Immature natural killer cell (primary cell): ENCODE measurements at places on chromosomes 7 and 10. TPM values are rescaled to one million over a fixed set of nuclear protein-coding genes. Genes with fewer than 3 reads are reported as not detected.

The HTR5A gene
- not detected for polyA plus RNA-seq

The GRID2IP gene
- 0.21 TPM for polyA plus RNA-seq

- no peak for DNase-seq
Measured at GRCh38 chr7:151386301-151387160, 23.3 kb downstream of the WDR86 start.

GRCh38 chr7:155619634-155620271 is 24.7 kb upstream of the RBM33 start:
- no peak for DNase-seq

- DNase-seq, result no peak
Measured at GRCh38 chr10:122244001-122244975, 26.8 kb upstream of the BTBD16 start.

DNA sequence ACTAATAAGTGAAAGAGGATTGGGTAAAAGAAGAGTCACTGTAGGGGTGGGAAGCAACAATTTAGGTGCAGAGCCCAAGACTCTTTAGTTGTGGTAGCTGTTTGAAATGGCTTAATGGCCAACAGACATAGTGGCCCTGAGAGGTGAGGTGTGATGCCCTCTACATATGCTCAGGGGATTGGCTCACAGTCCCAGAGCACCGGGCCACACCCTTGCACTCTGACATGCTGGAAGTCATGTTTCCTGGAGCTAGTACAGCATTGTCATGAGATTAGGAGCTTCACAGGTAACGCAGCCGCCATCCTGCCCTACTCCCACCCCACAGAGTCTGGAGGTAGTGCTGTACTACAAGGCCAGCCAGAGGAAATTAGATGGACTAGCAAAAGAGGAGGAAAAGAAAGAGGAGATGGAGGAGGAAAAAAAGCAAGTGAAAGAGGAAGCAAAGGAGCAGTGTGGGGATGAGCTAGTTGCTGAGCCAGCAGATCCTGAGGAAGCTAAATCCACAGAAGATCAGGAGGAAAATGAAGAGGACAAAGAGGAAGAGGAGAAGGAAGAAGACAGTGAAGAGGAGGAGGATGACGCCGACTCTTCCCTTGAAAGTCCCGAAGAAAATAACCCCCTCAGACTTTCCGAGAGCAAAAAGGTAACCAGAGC is 14.8 kb upstream of the FLNC start:
- DNase-seq, result no peak

The NKX1-2 gene
- not detected for polyA plus RNA-seq

DNA sequence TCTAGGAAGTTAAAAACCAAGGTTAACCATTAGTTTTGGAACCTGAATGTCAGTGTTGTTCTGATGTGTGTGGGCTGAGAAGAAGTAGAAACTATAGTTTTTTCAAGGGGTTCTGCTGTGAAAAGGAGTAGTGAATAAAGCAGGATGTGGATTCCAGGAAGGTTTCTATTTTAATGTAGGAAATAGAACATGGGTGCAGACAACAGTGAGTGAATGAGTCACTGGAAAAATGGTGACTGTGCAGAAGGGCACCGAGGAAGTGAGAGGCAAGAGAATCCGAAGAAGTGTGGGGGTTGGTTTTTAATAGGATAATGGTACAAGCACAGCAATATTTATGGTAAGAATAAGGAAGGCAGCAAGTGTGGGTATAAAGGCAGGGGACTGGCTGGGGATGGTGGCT is 120.4 kb downstream of the ARHGAP21 start:
- no peak for DNase-seq

GRCh38 chr7:150343225-150343624 is 1.8 kb upstream of the RARRES2 start:
- DNase-seq, result no peak

The DRGX gene
- not detected for polyA plus RNA-seq

DNA sequence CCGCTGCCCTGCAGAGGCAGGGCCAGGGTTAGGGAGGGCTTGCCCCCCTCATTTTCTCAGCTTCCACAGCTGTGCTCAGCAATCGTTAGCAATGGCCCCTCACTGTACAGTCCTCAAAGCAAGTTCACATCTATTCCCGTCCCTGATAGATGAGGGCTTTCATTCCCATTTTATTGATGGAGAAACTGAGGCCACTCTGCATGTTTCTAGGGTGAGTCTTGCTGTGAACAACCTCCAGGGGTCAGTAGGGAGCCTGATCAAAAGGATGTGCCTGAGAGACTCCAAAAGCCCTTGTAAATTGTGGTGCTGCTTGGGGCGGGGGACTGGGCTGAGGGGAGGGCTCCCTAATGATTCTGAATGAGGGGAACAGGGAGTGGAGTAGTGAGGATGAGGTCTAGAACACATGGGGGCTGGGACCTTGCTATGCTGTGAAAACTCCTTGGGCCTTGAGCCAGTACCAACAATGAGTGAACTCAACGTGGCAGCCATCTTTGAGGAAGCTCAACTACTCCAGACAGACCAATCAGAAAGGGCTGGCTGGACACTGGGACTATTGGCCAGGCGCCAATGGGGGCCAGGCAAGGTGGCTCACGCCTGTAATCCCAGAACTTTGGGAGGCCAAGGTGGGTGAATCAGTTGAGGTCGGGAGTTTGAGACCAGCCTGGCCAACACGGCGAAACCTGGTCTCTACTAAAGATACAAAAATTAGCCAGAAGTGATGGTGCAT is 6.7 kb upstream of the GRIFIN start:
- no peak for DNase-seq

DNA sequence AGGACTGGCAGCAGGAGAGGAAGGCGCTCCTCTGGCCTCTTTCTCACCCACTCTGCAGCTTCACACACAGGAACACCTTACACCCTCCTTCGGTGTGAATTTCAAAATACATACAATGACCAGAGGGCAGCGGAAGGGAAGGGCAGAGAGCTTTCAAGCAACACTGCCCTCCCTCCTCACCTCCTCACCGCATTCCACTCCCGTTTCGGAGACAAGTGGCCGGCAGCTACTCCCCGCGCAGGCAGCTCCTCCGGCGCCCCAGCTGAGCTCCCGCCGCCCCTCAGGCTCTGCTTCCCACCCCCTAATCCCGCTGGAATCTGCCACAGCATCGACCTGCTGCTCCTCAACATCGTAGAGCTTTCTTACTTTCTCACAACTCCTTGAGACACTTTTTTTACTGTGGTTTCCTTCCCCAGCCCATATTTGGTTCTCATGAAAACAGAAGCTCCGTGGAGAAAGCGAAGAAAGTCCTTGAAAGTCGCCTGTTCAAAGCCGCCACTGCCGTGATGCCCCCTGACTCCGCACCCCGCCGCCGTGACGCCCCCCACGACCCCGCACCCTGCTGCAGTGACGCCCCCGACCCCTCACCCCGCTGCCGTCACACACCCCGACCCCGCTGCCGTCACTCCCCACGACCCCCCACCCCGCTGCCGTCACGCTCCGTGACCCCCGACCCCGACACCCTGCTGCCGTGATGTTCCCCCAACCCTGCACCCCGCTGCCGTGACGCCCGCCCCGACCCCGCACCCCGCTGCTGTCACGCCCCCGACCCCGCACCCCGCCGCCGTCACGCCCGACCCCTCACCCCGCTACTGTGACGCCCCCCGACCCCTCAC is 14.6 kb upstream of the GPER1 start:
- DNase-seq, result peak; percentile 17
